ENCODE measurements at places on chromosomes 12 and 14.

GRCh38 chr12:119512772-119513497, 80.6 kb upstream of the TMEM233 start:
- DNase-seq = no peak

GRCh38 chr12:65532162-65532561, 253.7 kb downstream of the MSRB3 start:
- no peak for DNase-seq

DNA sequence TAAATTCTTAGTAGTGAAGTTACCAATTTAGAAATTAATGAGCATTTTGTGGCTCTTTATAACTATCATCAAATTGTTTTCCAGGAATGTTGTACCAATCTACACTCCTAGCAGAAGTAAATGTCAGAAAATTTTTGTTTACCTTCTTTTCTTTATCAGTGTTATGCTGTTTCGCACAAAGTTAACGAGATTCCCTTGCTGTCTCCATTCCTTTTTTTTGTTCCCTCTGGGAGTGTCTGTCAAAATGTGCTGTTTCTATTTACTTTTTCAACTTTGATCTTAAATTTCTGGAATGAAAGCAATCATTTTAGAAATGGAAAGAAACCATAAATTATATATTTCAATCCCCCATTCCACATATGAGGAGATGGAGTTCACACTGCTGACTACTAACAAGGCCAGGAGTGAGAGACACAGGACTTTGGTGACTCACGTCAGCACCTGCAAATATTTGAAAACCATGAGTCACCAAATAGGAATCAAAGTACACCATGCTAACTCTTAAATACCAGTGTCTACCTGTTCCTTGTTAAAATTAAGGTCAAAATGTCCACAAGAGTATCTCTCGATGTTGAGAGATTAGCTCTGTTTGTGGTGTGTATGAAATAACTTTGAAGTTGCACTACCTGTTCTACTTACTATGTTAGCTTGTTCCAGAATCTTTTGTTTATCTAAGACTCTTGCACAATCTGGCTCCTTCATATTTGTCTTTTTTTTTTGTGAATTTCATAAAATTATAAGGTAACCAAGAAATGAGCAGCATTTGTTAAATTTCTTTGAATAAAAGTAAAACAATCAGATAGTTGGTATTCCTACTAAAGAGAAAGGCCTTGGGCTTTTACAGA, 106.0 kb downstream of the RMST start:
- no peak for DNase-seq

DNA sequence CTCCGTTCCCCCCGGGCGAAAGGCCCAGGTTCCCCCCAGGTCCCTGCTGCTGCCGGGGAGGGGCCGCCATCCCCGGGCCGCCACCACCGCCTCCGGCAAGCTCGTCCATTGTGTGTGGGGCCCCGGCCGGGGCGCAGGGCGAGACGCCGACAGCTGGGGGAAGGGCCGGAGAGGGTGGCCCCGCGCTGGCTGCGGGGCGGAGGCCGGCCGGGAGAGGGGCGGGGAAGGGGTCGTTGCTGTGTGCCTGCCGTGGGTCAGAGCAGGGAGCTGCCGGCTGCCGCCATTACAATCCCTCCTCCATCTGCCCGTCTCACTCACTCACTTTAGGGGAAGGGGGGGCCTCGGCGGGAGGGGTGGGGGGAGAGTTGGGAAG, at the start of gene STRN3:
Gene STRN3 (minus strand): TSS at position 303 of the 373 bp plus-strand sequence. CDS start 194 bp downstream, at position 109.
- DNase-seq = no peak

DNA sequence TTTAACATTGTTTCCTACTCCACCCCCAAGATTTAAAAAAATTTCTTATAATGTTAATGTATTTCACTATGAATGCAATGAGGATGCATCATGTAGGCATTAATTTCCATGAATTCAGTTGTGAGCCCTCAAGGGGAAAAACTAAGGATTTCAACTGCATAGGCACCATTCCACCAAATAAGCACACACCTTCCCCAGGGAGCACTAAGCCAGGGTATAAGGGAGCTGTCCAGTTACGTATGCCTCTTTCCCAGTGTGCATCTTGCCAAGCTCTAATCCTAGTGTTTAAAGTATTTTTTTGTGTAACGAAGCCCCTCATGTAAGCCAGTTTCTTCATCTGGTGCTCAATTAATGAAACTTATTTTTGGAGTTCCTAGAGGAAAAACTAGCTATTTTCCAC, 6.6 kb downstream of the FERMT2 start:
- no peak for DNase-seq

- no peak for DNase-seq
Observed at GRCh38 chr14:70785556-70785955, 23.8 kb downstream of the MAP3K9 start.

GRCh38 chr12:128583453-128583852, 240.3 kb downstream of the SLC15A4 start:
- DNase-seq = no peak

DNA sequence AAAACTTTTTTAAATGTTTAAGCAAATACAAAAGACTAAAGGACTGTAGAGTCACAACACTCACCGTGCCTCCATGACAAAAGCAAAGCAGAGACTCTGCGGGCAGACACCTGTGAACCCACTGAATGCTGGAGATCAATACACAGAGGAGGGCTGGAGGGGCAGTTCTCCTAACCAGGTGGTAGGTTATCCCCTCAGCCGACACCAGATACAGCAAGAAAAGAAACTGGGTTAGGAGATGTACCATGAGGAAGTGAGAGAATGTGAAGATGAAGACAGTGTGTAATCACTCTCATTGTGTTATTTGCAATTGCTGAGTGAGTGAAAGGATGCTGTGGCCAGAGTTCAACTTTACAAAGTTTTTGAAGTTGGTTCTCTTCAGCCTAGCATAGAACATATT, 480.3 kb downstream of the BCL11B start:
- DNase-seq = no peak
